GF-D8 (cell line): ENCODE measurements at places on chromosomes 6 and 20.
A peak's percentile ranks its signal among the peaks of the same experiment; 100 is the strongest.

DNA sequence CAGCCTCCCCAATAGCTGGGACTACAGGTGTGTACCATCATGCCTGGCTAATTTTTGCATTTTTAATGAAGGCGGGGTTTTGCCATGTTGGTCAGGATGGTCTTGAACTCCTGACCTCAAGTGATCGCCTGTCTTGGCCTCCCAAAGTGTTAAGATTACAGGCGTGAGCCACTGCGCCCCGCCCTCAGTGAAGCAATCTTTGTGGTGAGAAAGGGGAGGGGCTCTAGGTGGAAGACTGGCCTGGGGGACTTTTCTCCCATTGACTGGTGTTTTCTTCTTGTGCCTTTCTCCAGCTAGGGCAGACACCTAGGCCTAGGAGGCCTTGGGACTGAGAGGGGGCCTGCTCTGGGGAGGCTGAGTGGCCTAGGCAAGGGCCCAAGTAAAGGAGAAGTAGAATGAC lies 84.1 kb downstream of the DNAAF9 start:
- DNase-seq: no peak

- DNase-seq: no peak
These were observed 7.3 kb downstream of the AIG1 start for GRCh38 chr6:143068001-143068400.

DNA sequence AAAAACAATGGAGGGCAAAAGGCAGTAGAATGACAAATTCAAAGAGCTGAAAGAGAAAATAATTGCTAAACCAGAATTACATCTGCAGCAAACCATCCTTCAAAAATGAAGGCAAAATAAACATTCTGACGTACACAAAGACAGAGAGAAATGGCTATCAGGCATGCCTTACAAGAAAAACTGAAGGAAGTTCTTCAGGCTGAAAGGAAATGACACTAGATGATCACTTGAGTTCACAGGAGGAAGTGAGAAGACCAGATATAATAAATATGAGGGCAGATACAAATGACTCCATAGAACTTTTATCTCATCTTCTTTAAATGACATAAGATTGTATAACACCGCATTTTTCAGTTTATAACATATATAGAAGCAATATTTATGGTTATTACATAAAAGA lies 30.0 kb downstream of the DZANK1 start:
- peak; percentile 21 for DNase-seq

GRCh38 chr20:24767623-24768100 lies 181.4 kb upstream of the CST7 start:
- DNase-seq: no peak

- DNase-seq: no peak
These were observed 76.1 kb downstream of the COL19A1 start for GRCh38 chr6:69942485-69942884.

- no peak for DNase-seq
These were observed 41.9 kb upstream of the NOL4L start for GRCh38 chr20:32626859-32627636.

DNA sequence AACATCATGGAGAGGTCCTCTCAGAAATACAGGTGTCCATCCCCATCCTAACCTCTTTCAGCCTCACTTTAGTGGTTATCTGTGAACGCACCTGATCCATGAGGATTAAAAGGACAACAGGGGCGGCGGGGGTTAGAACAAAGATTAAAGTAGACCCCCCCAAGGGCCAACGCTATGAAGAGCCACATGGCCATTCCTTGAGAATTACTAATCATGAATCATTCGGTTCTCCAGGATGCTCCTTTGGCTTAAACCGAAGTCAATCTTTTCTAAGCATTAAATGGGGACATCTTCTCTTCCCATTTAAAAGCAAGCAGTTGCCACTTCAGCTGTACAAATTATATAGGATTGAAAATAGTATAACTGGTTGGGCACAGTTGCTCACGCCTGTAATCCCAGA lies 212.4 kb downstream of the GMPR start:
- DNase-seq: no peak

DNA sequence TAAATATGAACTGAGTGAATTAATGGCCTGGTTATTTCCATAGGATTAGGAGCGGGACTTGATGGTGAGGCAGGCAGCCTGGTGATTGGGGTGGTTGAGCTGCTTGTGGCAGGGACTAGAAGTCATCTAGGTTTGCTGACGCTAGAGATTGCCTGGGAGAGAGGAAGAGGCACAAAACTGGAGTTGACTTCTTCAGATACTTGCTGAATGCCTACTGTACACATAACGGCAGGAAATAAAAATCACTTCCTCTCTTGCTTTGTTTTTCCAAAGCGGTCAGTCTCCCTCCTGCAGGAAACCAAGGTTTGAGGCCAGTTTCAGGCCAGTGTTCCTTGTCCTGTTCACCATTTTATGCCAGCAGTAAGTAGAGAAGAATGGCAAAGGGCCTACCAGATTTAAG lies 36.7 kb upstream of the MYLIP start:
- peak; percentile 33 for DNase-seq

- DNase-seq: no peak
These were observed 648.4 kb upstream of the MARCKS start for GRCh38 chr6:113208726-113209125.

DNA sequence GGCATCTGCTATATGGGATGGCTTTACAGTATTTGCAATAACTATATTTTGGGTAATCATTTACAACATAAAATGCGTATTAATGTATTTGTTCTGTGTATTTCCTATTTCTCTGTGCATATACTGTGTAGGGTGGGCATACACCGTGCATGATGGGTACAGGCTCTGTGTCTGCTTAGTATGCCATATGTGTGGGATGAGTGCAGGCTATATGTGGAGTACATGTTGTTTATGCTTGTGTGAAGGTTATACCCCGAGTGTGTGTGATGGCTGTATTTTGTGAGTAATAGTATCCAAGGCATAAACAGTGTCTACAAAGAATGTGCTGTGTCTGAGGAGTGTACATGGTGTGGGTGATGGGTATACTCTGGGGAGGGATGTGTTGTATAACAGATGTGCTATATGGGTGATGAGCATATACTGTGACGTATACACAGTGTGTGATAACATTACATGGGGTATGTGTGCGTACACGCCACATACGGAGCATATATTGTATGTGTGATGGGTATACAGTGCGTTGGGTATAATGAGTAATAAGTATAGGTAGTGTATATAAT lies 52.7 kb downstream of the CPXM1 start:
- no peak for DNase-seq

DNA sequence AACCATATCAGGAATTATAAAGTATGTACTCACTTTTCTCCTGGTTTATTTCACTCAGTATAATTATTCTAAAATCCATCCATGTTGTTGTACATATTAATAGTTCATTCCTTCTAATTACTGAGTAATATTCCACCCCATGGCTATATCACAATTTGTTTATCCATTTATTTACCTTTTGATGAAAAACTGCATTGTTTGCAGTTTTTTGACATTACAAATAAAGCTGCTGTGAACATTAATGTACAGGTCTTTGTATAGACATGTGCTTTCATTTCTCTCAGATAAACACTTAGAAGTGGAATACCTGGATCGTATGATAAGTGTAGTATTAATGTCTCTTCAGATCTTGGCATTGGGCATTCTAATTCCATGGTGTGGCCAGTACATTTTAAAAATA lies 4.2 kb downstream of the SLC17A3 start:
- no peak for DNase-seq

GRCh38 chr6:70176842-70177550 lies 125.9 kb downstream of the COL9A1 start:
- no peak for DNase-seq

- DNase-seq: no peak
These were observed 41.0 kb upstream of the RAB23 start for GRCh38 chr6:57262901-57263694.

- no peak for DNase-seq
These were observed 320.5 kb downstream of the DHX35 start for GRCh38 chr20:39282619-39283092.
